ENCODE measurements at places on chromosomes 6 and 20.
A peak's percentile ranks its signal among the peaks of the same experiment; 100 is the strongest.

GRCh38 chr20:21615617-21616080 is 89.8 kb upstream of the PAX1 start:
- DNase-seq, result peak; percentile 37

DNA sequence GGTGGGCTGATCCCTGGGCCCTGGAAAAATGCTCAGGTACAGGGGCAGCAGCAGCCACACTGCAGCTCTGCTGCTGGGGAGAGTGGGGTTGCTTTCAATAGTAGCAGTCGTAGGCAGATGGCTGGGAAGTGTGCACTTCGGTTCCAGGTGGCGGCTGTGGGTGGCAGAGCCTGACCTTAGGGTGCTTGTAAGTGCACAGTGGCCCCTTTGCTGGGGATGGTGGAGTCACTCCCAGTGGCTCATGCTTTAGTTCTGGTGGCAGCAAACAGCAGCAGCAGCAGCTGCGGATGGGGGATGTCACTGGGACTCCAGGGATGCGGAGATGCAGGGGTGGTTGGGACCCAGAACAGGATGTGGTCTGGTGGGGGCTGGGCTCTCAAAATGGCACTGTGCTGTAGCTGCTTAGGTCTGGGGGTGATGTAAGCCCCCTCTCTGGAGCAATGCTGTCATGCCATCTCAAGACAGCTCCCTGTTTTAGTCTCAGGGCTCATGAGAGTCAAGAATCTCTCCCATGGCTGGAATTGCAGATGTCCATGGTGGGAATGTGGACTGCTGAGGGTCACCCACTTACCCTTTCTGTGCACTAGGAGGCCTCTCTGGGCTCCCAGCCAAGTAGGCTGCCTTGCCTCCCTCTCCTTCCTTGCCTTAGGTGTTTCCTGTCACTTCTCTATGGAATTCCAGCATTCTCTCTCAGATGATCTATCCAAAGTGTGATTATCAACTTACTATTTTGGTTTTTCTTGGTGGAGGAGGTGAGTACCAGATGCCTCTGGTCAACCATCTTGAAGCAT is 146.7 kb upstream of the SLC22A23 start:
- DNase-seq, result no peak

GRCh38 chr6:74018825-74019224 is 322.8 kb downstream of the CD109 start:
- DNase-seq, result no peak

DNA sequence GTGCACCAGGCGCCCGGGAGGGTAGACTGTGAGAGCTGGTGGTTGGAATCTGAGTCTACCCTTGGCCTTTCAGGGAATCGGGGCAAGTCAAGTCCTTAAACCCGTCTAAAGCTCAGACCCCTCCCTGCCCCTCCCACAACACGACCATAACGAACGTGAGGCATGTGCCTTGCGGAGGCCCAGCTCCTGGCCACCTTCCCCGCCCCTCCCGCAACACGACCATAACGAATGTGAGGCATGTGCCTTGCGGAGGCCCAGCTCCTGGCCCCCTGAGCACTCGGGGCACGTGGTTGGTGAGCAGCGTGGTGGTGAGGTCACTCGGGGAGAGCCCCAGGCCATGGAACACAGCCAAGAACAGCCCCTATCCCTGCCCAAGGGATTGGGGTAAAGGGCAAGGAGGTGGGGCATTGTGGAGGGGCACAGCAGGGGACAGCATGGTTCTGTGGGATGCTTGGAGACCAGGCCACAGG is 132.2 kb downstream of the TAF4 start:
- no peak for DNase-seq

DNA sequence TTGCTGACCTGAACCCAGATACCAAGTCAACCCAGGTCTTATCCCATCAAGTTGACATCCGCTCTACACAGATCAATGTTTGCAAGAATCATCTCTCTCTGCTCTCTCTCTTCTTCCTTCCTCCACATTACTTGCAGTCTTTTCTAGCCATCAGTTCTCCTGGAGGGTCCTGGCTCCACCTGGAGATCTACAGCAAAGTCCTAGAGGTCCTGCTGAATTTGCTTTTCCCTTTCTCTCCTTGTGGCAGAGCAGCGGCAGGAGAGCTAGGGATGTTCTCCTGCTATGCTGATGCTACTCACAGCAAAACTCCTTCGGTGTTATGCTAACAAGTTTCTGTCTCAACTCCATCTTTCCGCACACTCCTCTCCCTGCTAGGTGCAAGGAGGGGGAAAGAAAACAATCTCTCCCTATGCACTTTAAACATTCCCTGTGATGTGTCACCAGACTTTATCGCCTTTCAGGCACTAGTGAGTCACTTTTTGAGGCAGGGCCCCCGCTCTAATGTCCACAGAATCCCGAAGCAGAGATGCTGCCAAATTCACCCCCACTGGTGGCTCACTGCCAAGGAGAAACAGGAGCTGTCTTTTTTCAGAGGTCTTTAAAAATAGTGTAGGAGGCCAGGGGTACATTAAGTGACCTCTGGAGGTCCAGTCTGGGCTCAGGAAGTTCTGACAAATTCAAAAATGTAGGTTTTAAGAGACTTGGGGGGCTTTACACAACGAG is 62.6 kb downstream of the FAM50B start:
- no peak for DNase-seq

DNA sequence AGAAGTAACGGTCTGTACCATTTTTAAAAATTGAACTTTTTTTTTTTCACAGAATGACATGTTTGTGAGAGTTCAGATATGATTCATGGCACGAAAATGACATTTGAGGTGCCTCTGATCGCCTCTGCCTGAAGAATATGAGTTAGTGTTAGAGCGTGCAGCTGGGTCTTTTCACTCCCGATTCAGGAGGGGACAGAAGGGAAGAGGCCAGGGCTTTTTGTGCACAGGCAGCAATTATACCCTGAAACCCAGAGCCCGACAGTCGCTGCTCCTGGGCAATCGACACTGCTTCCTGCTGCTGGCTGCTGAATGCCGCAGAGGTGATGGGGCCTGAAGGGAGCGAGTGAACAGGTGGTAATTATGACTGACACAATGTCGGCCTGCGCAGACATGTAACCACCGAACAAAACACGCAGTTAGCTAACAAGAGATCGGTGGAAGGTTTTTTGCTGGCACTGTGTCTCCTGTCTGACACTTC is 652.0 kb upstream of the NOX3 start:
- no peak for DNase-seq

DNA sequence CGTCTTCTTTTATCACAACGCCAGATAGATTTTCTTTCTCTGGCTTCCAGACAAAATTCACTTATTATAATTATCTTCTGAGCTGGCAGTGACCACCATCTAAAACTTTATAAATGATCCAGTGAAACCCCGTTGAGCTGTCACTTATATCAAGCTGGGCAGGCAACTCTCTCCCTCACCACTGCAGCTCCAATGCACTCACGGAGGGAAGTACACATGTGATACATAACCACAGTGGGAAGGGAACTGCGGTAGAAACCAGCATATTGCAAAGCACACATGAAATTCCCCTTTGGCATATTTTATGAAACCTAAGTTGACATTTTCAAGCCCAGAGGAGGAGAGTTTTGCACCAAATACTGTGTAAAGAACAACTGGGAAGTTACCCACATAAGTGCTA is 536.9 kb downstream of the HACE1 start:
- DNase-seq, result no peak

DNA sequence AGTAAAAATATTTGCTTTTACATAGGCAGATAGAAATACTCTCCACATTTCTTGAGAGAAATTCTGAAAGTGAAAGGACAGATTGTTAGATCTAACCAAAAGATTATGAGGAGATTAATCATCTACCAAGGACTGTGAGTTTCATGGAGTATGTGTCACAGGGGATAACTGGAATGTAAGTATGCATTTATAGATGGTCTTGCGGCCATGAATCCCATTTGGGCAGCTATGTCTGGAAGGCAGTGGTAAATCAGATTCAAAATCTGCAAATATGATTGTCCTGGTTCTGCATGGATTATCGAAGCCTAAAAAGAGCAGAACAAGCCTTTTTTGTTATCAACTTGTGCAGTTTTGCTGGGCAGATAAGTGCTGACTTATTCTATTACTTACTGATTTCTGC is 293.8 kb downstream of the RFPL4B start:
- DNase-seq, result no peak

GRCh38 chr20:44222633-44223368 is 12.2 kb upstream of the OSER1 start:
- DNase-seq, result no peak

DNA sequence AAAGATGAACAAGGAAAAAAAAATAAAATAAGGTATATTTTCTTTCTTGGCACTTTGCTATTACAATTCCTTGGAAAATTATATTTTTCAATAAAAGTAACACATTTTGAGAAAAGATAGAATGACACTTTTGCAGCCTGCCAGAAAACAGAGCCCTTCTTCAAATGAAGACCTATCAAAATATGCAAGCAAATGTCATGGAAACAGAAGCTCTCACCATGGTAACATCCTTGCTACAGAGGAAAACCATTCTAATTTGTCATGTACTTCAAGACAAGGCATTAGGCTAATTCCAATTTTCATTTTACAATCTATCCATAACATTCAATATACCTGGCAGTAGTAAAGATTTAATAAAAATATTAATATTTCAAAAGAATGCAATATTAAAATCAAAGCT is 177.9 kb downstream of the RNGTT start:
- no peak for DNase-seq

DNA sequence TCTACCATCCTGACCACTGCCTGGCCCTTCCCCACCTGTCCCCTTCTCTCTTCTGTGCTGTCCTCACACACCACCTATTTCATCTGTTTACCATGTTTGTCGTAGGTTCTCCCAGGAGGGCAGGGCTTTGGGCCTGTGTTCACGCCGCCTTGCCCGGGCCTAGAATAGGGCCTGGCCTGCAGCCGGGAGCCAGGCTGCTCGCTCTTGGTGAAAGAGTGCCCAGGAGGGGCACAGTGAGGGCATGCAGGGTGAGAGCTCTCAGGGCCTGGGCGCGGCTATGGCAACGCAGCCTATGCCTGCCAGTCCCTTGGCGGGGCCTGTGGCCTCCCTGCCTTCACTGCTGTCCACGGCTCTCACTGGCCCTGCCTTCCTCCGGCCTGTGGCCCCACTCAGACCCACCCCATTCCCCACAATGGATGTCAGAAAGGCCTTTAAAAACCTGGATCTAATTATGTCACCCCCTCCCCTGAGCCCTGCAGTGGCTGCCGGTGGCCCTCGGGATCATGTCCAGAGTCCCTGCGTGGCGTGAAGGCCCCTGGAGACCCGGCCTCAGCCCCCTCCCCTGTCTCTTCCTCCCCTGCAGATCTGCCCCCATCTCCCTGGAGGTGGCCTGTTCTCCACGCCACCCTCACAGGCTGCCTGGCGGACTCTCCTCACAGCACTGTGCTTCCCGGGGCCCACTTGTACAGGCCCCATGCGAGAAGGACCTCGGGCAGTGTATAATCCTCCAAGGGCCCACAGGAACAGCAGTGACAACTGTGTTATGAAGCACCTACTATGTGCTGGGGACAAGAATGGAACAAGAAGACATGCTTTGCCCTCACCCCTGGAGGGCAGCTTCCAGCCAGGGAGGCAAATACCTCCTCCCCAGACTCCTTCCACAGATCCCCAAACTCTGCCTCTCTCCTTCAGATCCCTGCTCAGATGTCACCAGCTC is 22.9 kb upstream of the NOL4L start:
- no peak for DNase-seq

DNA sequence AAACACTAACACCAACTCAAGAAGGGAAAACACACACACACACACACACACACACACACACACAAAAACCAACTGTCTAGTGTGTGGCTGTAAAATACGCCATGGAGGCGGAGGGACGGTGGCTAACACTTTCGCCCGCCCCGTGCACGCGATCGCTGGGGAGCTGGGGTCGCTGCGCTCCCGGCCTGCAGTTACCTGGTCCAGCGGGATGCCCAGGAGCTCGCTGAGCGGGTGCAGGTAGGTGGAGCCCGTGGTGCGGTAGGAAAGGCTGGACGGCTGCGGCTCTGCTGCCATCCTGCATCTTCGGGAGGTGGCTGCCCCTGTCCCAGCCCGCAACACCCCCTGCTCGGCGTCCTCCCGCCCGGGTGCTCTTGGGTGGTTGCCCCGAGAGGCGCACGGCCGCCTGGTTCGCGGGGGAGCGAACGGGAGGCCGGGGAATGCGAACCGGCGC is 303 bp downstream of the MBOAT1 start:
- no peak for DNase-seq

- DNase-seq, result no peak
Measured at GRCh38 chr6:147595961-147596360, 87.5 kb downstream of the SAMD5 start.

DNA sequence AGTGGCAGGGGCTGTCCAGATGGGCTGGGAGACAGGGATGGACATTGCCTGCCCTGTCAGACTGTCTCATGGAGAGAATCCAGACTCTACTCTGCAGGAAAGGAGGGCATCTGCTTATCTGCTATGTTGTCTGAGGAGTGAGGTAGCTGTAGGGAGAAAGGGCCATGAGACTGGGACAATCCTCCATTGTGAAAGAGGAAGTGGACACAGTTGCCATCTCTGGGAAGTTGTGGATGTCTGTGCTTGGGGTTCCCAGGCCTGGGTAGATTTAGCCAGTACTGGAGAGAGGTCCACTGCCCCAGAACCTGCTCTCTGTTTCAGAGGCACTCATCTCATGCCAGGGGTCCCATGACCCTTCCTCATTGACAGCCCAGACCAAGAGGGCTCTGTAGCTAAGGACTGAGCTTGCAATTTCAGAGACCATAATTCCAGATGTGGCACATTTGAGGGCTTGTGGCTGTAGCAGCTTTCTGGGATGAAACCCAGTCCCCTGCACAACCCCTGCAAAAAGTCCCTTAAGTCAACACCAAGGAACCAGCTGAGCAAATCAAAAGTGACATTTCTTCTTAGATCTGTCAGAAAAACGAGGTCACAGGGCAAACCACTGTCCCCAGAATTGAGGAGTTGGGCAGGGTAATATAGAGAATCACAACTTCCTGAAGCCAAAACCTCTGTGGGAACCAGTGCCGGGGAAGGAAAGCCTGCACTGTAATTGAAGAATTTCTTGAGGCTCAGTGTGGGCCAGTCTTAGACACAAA is 4.1 kb upstream of the SIRPG start:
- no peak for DNase-seq

DNA sequence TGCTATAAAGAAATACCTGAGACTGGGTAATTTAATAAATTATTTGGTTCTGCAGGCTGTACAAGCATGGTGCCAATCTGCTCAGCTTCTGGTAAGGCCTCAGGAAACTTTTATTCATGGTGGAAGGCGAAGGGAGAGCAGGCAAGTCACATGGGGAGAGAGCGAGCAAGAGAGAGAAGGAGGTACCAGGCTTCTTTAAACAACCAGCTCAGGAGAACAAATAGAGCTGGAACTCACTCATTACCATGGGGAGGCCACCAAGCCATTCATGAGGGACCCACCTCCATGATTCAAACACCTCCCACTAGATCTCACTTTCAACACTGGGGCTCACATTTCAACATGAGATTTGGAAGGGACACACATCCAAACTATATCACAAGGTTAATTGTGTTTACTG is 44.9 kb upstream of the CRISP1 start:
- DNase-seq, result no peak

GRCh38 chr6:43127877-43128276 is 43.2 kb upstream of the SRF start:
- DNase-seq, result no peak

DNA sequence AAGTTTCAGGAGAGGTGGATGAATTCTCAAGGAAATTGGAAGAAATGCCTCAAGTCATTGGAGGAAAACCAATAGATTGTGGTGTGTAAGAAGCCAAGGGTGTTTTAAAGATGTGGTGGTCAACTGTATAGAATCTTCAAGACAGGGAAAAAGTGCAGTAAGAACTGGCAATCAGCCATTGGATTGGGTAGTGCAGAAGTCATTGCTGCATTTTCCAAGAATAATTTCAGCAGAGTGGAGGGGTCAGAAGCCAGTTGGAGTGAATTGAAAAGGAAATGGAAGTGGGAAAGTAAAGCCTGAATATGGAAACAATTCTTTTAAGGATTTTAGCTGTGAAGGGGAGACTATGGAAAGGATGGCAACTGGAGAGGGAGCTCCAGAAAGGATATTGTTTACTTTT is 128.2 kb upstream of the TMEM170B start:
- no peak for DNase-seq
